ENCODE measurements at places on chromosomes 4 and X.
A peak's percentile ranks its signal among the peaks of the same experiment; 100 is the strongest.

GRCh38 chr4:6191448-6192130 is 8.8 kb downstream of the JAKMIP1 start:
- no peak for DNase-seq

DNA sequence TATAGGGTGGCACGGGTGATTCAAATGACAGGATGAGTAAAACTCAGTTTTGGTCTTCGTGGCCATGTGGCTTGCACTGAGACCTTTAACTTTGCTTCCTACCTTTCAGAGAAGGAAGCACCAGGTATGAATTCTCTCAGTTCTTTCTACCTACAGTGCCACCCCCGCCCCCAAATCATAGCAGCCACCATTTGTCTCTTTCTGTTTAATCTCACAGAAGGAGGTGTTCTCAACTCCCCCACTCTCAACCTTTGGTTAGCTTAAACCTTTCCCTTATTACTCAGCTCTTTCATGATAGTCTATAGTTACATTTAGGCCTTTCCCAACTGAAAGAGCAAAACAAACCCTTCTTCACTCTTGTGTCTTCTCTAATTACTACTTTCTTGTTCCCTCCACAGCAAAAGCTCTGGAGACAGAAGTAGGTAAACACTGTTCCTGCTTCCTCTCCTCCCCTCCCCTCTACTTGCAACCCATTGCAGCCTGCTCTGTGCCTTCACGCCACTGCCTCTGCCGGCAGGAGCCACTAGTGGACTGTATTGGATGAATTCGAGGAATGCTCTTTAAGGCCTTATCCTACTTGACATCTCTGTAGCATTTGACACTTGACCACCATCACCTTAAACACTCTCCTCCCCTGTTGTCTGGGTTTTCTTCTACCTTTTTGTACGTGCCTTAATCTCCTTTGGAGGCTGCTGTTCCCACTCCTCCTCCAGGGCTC is 123.7 kb downstream of the AFF1 start:
- DNase-seq: peak; percentile 43

DNA sequence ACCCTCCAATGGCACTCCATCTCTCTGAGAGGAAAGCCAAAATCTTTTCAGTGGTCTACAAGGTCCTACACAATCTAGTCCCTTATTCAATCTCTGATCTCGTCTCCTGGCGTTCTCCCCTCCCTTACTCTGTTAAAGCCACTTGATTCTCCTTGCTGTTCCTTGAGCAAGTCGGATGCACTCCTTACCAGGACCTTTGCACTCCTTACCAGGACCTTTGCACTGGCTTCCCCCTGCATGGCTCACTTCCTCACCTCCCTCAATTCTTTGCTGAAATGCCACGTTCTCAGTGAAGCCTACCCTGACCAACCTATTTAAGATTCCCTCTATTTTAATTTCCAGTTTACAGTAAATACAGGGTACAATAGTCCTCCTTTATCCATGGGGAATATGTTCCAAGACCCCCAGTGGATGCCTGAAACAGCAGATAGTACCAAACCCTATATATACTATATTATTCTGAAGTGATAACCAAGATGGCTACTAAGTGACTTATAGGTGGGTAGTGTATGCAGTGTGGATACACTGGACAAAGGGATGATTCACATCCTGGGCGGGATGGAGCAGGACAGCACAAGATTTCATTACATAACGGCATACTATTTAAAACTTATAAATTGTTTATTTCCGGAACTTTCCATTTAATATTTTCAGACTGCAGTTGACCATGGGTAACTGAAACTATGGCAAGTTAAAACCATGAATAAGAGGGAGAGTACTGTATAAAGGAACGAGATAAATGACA is 6.5 kb upstream of the DLG3 start:
- no peak for DNase-seq

GRCh38 chr4:137968956-137969678 is 273.0 kb downstream of the SLC7A11 start:
- DNase-seq: no peak

DNA sequence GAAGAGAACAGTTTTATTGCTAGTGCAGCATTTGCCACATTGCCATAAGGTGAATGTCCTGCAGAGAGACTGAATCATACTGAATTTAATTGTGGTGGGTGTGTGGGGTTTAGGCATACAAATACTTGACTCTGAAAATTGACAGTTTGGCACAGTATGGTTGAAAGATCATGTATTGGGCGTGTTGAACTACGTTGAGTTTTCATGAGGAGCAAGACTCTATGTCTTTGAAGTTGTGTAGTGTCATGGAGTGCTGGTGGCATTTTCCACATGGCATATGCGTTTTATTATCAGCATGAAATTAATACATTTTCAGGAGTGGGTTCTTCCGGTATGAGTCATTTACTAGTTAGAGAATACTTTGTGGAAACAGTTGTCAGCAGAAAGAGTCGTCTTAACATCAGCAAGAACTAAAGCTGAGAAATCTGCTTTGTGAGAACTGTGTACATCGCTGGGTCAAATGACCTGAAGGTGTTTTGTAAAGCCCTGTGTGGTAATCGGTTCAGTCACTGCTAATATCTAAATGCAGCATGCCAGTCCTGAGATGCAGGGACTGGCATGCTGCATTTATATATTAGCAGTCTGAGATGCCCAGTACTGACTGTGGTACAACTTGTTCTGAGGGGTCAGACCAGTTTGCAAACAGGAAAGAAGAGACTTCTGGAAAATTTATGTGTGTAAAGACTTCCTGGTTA is 50.3 kb downstream of the ARHGAP10 start:
- DNase-seq: no peak

Data from stimulated activated CD4-positive, alpha-beta T cell treated with anti-CD3 and anti-CD28 coated beads, Interleukin-4, amount 100 ng/mL, for 4 hours (primary cell).